ENCODE measurements at places on chromosomes 7 and 10.

DNA sequence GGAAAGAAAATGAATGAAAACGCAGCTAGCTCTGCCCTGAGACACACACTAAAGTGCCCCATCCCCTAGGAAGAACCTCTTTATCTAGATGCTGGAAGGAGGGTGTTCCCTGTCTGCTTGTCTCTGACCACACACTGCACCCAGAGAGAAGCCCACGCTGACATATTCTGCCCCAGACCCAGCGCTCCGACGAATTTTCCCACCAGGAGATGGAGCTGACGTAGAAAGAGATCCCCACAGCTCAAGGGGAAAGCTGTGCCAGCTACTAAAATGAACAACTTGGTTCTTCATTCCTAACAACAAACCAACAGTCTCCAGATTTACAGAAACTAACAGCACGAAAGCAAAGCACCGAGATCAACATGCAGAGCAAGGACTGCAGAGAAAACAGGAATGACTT, 73.3 kb downstream of the KIAA1549 start:
- DNase-seq: no peak

- DNase-seq: no peak
Observed at GRCh38 chr7:121323515-121324302, 5.1 kb upstream of the WNT16 start.

DNA sequence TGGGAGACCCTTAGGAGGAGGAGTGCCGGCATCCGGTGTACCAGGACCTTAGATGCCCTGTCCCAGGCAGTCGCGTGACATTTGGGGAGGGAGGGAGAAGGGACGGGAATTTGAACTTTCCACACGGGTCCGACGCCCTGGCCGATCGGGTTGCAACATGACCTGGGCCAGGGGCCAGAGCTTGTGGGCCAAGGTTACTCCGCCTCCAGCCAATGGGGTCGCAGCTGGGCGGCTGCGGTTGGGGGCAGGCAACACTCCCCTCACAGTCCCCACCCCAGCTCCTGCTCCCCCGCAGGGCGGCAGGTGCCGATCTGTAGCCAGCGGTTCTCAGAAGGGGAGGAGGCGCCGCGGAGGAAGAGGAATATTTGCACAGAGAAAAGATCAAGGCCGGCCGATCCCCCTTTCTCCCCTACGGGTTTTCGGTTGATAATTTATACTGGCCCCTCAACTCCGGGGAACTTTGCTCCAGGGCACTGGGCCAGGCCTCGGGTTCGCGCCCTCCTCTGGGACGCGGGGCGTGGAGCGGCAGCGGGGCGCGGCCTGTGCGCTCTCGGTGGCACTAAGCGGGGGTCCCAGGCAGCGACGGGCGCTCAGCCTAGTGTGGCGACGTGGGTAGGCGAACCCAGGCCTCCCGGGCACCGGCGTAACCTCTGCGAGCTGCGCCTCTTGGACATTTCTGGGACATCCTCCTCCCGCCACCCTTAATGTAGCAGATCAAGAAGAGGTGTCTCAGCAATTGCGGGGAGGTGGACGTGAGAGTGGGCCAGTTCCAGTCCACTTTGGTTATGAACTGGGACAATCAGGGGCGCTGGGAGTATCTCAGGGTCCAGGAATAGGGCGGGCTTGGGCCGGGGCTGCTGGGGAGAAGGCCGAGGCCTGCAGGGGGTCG, 1.2 kb downstream of the MLXIPL start:
- no peak for DNase-seq

GRCh38 chr7:142696456-142697179, 52.7 kb upstream of the PRSS1 start:
- no peak for DNase-seq

DNA sequence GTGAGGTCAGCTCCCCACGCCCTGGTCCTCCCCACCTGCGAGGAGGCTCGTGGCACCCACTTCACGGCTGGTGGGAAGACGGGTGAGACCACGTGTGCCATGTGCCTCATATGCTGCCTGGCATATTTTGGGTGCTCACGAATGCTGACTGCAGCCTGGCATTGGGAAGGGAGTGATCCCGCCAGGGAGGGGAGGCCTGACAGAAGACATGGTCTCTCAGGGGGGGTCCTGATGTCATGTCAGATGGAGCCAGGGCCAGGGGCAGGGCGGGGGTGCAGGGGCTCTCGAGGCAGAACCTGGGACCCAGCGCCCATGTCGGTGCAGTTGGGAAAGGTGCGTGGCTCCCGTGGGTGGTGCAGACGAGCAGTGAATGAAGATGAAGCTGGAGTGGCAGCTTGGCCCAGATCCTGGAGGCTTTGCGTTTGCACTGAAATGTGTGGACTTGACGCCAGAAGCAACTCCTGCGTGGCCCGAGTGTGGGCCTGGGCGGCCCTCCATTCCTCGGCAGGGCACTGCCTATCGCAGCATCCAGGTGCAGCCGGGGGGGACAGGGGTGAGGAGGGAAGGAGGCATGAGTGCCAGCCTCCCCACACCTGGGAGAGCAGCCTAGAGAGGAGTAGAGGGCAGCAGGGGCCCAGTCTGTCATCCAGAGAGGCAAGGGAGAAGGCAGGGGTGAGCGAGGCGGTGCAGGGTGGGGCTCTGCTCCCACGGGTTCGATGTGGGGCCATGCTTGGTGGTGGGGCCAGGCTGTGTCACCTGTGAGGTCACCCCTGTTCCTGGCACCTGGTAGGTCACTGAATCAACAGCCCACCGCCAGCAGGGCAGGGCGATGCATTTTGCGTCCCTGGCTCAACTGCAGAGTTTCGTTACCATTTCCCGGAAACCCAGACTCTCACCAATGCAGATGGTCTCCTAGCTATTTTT, 385.6 kb downstream of the DNAJB6 start:
- no peak for DNase-seq

DNA sequence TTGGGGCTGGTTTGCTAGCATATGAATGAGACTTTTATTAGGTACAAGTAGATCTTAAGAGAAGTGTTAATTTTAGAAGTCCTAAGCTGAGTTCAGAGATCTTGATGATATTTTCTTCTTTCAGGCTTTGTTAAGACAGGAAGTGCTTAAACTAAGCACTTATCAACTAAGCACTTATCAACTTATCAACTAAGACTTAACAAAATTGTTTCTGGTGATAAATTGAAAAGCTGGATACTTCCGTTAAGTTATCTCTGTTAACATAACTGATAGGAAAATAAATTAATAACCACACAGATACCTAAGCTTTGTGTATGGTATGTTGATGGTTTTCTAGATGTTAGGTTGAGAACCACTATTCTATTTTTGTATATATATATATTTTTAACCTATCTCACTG, 113.7 kb downstream of the PHTF2 start:
- no peak for DNase-seq

Data from stimulated activated CD4-positive, alpha-beta T cell treated with anti-CD3 and anti-CD28 coated beads, Interleukin-12 subunit alpha, Interleukin-12 subunit beta, amount 100 ng/mL, for 24 hours (primary cell).